Ecto neural progenitor cell (in vitro differentiated cells): ENCODE measurements at places on chromosomes 16 and 17.

DNA sequence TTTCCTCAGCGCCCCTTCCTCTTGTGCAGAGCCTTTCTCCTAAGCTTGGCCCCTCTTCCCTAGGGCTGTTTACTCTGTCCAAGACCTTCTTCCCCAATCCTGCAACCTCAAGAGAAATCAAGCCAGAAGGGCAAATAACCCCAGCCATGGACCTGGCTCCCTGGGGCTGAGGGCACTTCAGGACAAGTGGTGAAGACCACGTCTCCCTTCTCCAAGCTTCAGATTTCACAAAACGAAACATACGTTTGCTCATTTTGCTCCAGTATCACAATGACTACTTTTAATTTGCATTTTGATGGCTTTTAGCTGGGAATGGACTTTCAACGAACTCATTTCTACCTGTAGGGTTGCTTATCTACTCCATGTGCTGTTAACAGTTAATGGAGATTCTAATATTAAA lies 139.8 kb upstream of the CACNG5 start:
- DNase-seq, result peak; percentile 27

GRCh38 chr17:44530896-44531418 lies 26.3 kb upstream of the FZD2 start:
- DNase-seq, result no peak

DNA sequence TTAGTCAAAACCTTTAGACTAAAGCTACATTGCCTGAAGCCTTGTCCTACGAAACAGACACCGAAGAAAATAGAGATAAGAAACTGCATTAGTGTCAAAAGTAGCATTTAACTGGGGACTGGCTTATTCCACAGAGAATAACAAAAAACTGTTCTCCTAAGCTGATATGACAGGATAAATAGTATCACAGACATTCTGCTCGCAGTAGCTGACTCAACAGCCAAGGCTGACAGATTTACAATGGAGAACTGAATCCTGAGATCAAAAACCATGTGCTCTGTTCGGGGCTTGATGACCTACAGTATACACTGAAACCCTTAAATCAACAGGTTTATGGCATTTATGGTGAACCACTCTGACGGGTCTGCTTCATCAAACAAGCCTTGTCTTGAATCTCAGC lies 25.5 kb downstream of the ADAMTS18 start:
- no peak for DNase-seq

DNA sequence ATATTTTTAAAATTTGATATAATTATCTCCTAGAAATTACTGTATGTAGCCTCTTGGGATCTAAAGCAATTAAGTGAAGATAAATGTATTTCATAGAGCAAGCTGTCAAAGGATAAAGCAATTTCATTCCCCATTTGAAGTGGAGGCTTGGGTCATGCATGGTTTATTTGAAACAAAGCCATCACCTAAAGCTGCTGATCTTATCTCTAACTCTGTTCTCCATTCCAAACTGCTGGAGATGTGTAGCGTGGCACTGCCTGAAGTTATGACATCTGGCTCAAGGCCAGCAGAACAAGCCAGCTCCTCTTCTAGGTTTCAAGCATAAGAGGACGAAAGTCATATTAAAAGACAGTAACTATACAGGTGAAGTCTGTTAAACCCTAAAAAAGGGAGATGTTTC lies 83.9 kb downstream of the HIC1 start:
- no peak for DNase-seq

DNA sequence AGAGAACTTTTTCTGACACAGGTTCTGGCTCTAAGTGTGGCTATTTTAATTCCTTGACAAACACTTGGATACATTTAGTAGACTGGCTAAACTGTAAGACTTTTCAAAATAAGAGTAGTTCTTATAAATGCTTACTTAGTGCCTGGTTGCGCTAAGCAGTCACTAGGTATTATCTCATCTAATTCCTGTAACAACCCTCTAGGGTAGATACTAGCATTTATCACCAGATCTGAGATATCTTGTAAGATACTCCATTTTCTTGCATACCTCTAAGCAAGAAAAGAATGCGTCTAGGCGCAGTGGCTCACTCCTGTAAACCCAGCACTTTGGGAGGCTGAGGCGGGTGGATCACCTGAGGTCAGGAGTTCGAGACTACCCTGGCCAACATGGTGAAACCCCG lies 131.2 kb downstream of the CMIP start:
- DNase-seq, result no peak

DNA sequence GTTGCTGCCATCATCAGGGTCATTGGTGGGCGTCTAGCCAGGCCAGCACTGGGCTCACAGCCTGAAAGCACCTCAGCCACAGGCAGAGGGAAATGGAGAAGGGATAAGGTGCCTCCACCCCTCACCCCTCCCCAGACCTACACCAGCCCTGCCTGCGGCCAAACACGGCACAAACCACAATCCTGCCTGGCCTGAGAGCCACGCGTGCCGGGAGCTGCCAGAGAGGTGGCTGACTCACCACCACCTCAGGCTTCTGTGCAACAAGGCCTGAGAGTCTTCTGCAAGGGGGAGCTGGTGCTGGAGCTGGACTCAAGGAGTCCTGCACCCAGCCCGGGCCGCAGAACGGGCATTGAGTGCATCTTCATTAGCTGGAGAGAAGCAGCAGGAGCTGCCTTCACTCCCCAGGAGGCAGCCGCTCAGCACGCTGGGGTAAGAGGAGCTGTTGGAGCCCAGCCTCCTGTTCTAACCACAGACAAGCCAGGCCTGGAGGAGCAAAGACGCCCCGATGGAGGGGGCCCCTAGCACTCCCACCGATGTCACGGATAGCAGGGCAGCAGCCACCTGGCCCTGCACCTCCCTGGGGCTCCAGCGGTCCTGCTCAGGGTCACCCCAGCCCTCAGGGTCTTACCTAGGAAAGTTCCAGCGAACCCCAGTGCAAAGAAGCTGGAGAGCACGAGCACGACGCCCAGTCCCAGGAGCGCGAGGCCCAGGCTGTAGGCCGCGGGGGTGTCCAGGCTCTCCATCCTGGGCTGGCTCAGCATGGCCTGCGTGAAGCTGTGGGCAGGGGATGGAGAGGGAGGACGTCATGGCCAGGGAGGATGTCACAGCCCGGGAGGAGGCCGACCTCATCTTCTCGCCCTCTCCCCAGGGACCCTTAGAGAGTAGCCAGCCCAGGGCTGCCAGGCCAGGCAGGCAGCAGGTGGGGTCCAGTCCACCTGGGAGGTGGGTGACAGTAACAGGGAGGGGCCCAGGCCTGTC lies 16.0 kb upstream of the RASD1 start:
- DNase-seq, result no peak

DNA sequence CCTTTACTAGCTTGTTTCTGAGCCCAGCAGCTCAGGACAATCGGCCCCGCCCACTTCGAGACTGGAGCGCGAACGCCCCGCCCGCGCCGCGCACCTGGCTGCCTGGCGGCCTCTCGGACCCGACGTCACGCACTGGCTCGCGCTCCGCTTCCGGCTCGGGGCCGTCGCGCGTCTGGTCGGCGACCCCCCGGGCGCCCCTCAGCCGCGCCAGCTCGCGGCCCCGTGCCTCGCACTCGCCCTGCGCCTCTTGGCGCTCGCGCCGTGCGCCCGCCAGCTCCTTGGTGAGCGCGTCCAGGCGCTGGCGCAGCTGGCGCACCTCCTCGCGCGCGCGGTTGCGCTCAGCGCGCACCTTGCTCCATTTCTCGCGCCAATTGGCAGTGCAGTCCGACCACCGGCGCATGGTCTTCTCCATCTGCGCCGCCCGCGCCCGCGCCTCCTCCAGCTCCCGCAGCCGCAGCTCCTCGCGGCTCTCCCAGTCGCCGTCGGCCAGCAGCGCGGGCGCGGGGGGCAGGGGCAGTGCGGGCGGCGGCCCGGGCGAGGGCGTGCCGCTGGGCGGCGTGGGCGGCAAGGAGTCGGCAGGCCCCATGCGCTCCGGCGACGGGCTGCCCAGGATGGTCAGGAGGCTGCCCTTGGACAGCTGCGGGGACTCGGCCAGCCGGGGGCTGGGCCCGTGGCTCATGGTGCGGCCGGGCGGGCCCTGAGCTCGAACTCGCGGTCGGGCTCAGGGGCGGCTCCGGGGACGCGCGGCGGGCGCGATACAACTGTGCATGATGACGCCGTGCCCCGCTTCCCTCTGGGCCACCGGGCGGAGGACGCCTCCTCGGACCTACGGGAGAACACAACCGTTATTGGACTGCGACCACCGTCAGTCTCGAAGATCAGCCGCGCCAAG lies 7.6 kb downstream of the CCDC102A start:
- peak; percentile 72 for DNase-seq

- DNase-seq, result no peak
These were observed 18.4 kb downstream of the BAIAP2 start for GRCh38 chr17:81053041-81053970.

GRCh38 chr17:79749156-79749815 lies 18.5 kb downstream of the ENPP7 start:
- DNase-seq, result no peak

GRCh38 chr16:23877107-23878070 lies 41.6 kb downstream of the PRKCB start:
- no peak for DNase-seq

- DNase-seq, result peak; percentile 79
These were observed 692 bp upstream of the SOCS1 start for GRCh38 chr16:11256661-11257130.

GRCh38 chr17:34452769-34453168 lies 89.7 kb upstream of the CCL1 start:
- DNase-seq, result no peak

DNA sequence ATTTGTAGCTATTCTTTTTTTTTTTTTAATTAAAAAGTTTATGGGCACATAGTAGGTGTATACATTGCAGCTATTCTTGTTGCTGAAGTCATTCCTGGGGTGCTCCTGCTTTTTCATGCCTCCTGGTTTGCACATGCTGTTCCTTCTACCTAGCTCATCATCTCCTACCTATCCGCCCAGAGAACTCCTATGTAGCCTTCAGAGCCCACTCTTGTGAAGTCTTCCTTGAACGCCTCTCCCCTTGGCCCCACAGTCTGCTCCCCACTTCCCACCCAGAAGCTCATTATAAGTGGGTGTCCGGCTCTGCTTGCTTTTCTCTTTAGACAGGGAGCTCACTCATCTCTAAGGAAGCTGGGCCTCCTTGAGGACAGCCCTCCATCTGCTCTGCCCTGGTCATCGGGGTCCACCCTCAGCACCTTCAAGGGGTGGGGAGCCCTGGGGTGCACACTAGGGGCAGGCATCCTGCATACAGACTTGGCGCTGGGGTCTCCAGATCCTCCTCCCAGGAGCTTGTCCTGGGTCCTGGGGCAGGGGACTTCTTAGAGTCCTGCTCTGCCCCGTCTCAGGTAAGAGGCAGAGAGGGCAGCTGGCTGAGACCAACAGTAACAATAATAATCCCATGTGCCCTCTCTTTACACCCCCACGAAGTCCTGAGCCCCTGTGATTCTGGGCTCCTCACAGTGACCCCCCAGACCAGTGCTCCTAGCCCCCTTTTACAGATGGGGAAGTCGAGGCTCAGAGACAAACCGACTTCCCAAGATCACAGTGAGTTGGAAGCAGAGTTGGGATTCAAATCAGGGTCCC lies 3.5 kb upstream of the B9D1 start:
- no peak for DNase-seq

DNA sequence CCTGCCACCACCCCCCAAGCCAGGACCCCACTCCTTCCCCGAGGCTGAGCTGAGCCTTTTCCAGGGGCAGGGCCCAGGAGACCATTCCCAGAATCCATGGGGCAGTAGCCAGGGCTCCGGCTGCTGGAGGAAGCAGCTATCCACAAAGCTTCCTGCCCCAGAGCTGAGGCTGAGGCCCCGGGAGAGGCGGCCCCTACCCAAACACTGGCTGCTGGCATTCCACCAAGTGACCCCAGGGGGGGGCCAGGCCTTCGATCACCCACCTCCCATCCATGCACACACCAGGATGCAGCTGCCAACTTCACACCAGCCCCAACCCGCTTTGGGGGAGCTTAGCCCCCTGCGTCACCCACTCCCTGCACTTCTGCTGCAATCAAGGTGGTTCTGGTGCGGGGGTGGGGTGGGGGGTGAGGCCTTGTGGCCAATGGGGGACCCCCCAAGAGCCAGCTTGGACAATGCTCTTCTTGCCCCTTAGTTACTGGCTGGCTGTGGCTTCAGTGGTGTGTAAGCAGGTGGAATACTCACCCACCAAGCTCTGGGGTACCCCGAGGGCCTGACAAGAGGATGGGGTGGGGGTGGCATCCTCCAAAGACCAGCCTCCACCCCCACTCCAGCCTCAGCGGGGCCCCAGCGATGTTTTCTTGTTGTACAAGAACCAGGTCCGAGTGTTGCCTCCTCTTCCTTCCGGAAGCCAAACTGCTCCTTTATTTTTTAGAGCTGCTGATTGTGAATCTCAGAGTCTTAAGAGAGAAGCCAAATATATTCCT lies 16.8 kb downstream of the MYBBP1A start:
- no peak for DNase-seq
